ENCODE measurements at places on chromosomes 6 and 20.
A peak's percentile ranks its signal among the peaks of the same experiment; 100 is the strongest.

DNA sequence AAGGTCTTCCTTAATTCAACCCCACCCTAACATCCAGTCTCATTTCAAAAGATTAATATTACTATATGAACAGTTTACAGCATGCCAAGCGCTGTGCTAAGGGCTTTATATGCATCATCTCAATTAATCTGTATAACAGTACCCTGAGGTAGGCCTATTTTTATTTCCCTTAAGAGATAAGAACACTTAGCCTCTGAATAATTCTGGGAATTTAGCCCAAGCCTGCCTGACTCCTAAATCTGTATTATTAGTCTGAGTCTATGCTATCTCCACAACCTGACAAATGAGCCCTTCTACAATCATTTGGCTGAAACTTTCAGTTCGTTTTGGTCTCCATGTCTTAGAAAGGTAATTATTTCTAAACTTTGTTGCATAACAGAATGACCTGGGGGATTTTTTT lies 77.7 kb upstream of the SAMD5 start:
- DNase-seq = no peak

GRCh38 chr6:28900577-28901256 lies 23.1 kb downstream of the TRIM27 start:
- no peak for DNase-seq

- no peak for DNase-seq
Measured at GRCh38 chr20:58076405-58076804, 152.0 kb downstream of the ANKRD60 start.

GRCh38 chr20:36479938-36480337 lies 61.4 kb upstream of the MYL9 start:
- DNase-seq = no peak

DNA sequence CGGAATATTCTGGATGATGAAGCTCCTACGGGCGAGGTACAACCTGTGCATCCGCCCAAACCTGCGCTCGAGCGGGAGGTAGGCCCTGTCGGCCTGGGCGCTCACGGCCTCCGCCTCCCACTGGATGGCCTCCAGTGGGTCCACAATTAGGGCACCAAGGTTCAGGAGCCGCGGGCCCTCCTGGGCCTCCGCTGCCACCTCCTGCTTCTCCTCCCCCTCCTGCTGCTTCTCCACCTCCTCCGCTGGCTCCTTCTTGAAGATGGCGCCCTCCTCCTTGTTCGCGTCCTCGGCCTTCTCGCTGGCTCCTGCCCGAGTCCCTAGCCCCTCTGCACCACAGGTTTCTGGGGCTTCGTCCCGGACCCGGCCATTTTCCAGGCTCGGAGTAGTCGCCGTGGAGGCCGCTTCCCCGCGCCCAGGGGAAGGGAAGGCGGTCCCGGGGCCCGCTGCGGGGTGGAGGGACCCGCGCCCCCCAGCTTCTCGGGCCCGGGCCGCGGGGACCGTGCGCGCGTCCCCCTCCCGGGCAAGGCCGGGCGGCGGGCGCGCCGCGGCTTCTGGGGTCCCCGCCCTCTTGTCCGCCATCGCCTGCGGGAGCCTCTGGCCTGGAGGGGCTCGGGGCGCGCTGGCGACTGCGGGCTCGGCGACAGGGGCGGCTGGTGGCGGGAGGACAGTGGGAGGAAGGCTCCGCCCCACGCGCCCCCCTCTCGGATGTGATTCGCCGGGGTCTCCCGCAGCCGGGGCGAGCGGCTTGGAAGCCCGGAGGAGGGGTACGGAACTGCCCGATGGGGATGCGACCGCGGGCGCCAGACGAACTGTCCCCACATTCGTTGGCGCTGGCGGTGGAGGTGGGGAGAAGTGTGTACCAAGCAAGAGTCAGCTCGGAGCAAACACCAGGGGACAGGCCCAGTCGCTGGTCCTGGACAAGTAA lies 17.6 kb downstream of the PLAGL2 start:
- DNase-seq = peak; percentile 27

- DNase-seq = peak; percentile 30
Measured at GRCh38 chr20:1934156-1934555, 38.9 kb downstream of the SIRPA start.

GRCh38 chr6:31140643-31141042 lies 1.8 kb upstream of the PSORS1C2 start:
- DNase-seq = no peak

- DNase-seq = peak; percentile 69
Measured at GRCh38 chr6:125974214-125974866, 12.0 kb upstream of the TRMT11 start.

DNA sequence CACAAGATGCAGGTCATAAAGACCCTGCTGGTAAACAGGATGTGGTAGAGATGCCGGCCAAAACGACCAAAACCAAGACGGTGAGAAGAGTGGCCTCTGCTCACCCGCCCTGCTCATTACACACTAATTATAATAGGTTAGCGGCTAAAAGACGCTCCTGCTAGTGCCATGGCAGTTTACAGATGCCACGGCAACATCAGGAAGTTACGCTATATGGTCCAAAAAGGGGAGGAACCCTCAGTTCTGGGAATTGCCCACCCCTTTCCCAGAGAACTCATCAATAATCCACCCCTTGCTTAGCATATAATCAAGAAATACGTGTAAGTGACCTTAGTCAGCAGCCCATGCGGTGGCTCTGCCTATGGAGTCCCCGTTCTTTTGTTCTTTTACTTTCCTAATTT lies 17.6 kb downstream of the BHLHE23 start:
- DNase-seq = no peak

DNA sequence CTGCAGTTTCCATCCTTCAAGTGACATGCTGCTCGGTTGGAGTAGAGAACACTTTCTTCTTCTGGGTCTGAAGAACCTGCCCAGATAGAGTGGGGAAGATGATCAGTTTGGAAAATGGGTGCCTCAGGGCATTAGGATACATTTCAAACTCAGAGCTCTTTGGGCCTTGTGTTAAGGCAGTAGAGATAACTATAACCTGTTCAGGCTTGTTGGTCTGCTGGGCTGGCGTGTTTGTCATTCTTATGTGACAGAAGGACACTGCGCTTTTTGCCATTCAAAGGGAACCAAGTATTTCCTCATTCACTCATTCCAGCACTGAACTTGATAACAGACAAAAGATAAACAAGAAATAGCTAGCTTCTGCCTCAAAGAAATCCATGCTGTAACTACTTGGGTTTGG lies 3.8 kb downstream of the TOMM34 start:
- no peak for DNase-seq

DNA sequence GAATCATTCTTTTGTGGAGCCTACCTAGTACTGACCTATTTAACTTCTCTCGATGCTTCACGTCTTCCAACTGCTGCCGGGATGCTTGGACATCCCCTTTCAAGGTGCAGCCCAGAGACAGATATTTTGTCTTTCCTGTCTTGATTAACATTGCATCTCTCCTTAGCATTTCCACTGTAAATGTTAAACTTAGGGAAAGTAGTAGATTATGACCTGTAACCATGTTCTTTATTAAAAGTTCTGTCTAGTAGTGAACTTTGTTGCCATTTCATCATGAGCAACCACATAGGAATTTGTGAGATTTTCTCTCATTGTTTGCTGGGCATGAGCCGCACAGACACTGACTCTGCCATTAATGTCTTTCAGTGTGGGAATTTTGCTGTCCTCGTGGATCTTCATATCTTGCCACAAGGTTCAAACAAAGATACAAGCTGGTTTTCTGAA lies 117.9 kb downstream of the JAG1 start:
- peak; percentile 89 for DNase-seq

- DNase-seq = no peak
Measured at GRCh38 chr20:22387452-22387851, 196.9 kb downstream of the FOXA2 start.

DNA sequence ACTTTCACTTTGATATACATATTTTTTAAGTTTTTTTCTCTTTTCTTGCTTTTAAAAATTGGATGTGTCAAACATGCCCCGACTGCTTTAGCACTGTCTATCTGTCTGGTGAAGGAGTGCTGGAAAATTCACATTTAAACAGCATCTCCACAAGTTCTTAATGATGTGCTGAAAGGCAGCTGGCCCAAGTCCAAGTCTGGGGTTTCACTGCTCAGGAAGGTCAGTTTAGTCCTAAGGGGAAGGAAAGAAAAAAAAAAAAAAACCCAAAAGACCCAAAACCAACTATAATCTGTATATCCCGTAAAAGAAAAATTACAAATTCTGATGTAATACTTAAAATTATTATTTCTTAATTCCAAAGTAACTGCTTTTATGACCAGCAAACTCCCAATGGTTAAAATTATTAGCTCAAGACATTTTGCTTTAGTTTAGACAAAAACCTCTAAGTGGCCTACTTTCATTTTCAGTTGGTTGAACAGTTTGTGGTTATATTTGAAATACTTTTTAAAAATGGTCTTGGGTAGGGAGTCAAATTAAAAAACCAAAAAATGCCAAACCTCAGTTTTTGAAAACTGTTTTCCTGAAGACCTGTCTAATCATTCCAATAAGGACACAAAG lies 79.5 kb upstream of the PREP start:
- peak; percentile 87 for DNase-seq

GRCh38 chr20:15890407-15890982 lies 682.8 kb downstream of the KIF16B start:
- DNase-seq = no peak

Data from M059J (cell line).